Stimulated activated CD4-positive, alpha-beta T cell treated with anti-CD3 and anti-CD28 coated beads, Interleukin-2, amount 100 ng/mL, for 24 hours (primary cell): ENCODE measurements at places on chromosomes 11 and 22.

- DNase-seq: no peak
Measured at GRCh38 chr11:112398798-112399478, 138.3 kb upstream of the PLET1 start.

DNA sequence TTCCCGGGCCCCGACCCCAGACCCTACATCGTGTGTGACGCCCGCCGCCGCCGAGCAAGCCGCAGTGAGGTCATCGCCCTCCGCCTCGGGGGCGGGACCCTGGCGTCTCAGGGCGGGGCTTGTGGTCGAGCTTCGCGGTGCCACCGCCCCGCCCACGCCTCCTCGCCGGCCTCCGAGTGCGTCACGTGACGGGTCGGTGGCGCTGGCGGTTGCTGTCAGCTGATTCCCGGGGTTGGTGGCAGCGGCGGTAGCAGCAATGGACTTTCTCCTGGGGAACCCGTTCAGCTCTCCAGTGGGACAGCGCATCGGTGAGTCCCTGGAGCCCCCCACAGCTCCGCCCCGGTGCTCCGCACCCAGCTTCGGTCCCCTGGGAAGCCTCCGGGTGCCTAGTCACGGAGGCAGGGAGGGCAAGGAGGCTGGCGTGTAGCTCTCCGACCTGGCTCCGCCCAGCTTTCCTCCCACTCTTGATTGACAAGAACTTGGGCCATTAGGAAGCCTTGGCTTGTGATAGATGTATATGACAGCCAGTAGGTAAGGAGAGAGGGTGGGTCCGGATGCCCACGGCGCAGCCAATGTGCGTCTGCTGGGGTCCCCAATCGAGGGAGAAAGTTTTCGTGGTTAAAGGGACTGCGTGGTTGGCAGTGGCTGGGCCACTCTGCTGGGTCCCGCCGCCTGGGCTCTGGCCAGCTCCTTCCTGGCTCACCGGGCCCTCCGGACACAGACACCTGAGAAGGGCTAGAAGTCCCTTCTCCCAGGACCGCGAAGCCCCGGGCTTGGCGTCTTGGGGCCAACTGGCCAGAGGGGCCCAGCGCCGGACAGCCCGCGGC is at the start of gene TOM1:
Gene TOM1 (plus strand): TSS at position 222 of the 827 bp plus-strand sequence. CDS start 35 bp downstream, at position 257.
- peak; percentile 98 for DNase-seq

DNA sequence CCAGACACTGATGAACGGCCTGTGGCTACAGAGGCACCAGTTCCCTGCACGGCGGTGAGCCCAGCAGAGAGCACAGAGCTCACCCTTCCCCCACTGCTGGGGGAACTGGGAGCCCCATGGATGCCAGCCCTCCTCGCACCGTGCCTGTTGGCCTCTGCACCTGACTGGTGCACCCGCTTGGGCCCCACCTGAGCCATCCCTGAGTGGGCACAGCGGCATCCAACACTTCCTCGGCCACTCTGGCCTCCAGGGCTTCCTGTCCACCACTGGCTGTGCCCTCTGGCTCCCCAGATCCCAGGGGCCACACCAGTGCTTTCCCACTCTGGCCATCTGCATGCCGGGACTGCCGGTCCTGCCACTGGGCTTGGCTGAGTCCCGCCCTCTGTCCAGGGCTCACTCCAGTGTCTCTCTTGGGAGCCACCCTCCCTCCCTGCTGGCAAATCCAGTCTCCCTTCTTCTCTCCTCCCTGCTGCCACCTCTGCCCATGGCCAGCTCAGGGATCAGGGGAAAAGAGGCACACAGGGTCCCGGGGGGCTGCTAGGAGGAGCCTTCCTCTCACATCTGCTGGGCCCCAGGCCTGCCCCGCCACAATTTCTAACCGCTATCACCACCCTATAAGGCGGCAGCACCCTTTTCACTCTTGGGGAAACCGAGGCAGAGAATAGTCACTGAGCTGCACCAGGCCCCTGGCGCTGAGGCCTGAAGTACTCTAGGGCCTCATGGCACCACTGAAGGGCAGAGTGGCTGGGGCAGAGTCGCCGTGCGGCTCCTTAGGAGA is 33.0 kb downstream of the GNB1L start:
- DNase-seq: no peak

- DNase-seq: no peak
Measured at GRCh38 chr11:44733877-44734276, 7.1 kb downstream of the TSPAN18 start.

DNA sequence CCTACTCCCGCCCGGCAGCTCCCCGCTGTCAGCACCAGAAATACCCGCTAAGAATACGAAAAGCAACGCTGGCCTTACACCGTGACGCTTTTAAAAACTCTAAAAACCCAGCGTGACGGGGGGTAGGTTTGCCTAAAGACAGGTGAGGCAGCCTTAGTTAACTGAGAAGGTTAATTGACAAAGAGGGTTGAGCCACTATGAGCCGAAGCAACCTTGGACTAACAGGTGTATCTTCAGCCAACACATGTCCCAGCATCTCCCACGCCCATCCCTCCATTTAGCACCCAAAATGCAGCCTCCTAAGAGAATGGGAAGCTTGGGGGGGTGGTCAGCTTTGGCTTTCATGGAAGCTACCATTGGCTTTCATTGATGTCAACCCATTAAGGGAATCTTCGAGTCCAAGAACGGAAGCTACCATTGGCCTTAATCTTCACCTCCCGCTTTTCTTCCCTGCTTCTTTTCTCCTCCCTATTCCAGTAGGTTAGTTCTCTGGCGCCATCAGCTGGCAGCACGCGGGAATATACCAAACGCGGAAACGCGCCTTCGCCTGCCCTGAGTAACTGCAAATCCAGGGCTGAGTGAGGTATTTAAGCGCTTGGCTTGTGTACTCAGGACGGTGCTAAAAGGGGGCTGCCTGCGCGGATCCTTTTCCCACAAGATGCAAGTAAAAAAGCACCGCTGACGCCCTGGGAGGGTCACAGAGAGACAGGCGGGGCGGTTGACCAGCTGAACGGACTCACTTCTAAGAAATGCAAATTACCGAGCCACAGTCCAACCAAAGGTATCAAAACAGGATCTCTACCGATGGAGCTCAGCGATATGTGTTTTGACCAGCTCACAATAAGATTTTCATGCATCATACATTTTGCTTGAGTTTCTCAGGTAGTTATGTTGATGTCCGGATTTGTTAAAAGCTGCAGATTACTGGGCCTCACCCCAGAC is 38.5 kb upstream of the GLYATL1 start:
- DNase-seq: peak; percentile 29

- DNase-seq: no peak
Measured at GRCh38 chr11:1942558-1943260, 4.4 kb upstream of the MRPL23 start.

- DNase-seq: no peak
Measured at GRCh38 chr11:117054382-117054781, 43.8 kb downstream of the SIK3 start.

DNA sequence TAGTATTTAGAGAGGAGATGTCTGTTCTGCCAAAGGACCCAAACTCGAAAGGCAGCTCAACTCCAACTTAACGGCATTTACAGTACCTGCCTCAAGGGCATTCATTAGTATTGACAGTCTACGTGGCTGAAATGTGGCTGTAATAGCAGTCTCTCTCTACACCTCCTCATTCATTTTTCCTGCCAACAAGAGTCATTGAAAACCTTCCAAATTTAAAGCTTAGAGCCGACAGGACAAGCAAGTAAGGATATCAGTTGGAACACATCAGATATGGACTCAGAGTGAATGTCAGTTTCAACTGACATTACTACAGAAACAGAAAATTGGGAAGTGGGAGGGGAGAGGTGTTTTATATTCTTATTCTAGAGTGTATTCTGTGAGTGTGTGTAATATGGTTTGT is 253.1 kb downstream of the CADM1 start:
- DNase-seq: no peak
